ENCODE measurements at places on chromosomes 16 and 17.

GRCh38 chr17:38797158-38797490, 2.2 kb downstream of the PIP4K2B start:
- no peak for DNase-seq

DNA sequence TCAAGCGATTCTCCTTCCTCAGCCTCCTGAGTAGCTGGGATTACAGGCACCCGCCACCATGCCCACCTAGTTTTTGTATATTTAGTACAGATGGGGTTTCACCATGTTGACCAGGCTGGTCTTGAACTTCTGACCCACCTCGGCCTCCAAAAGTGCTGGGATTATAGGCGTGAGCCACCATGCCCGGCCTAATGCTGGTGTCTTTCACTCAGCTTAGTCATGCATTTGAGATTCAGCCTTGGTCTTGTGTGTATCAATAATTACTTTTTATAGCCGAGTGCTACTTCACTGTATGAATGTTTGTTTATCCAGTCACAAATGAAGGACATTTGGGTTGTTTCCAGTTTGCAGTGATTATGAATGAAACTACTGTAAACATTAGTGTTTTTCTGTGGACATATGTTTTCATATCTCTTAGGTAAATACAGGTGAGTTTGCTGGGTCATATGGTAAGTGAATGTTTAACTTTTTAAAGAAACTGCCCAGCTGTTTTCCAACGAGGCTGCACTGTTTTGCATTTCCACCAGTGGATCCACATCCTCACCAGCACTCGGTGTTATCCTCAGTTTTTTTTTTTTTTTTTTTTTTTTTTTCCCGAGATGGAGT, 11.0 kb upstream of the PLCG2 start:
- DNase-seq: no peak

DNA sequence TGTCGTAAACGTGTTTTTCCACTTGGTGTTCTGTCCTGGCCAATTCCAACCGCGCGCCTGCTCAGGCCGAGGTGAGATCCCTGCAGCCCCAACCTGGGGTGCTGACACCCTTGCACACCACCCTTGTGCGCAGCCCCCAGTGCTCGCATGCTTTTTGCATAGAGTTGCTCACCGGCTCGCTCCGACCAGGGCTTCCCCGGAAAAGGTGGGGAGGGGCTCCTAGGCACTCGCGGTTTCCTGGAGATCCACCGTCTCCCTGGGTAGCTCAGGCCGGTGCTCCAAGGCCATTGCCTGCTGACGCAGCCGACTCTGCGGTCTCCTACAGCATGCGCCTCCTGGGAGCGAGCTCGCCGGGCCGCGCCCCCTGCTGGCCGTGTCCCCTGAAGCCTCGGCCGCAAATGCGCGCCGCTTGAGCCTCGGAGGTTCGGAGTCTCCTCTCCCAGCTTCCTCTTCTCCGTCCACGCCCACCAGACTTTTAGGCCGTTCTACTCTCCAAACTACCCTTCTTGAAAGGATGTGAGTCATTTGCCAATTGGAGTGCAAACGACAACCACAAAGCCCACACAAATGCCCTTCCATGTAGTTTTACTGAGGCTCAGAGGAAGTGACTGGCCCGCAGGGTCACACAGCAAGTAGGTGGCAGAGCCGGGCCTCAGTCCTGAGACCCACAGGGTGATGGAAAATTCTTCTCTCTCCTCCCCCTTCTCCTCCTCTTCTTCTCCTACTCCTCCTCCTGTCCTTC, 7.2 kb upstream of the PDP2 start:
- peak; percentile 87 for DNase-seq

GRCh38 chr16:15810411-15810810, 46.4 kb downstream of the MYH11 start:
- no peak for DNase-seq

DNA sequence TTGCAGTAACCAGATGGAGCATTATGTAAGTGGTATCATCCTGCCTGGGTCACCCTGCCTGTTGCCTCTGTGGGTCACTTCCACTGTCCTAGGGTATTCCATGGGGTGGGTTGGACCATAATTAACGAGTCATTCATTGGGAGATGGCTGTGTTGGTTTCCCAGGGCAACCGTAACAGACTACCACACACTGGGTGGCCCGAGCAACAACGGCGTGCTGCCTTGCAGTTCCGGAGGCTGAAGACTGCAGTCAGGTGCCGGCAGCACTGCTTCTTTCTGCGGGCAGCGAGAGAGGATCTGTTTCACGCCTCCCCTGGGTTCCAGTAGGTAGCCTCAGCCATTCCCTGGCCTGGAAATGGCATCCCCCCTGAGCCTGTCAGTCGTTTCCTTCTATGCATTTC, 28.9 kb upstream of the CMIP start:
- DNase-seq: no peak

- no peak for DNase-seq
These were observed 29.9 kb downstream of the MAP3K3 start for GRCh38 chr17:63652106-63652505.

GRCh38 chr16:89164436-89164835, 7.1 kb upstream of the CDH15 start:
- no peak for DNase-seq

GRCh38 chr17:81909231-81909630, 2.0 kb downstream of the PCYT2 start:
- no peak for DNase-seq

GRCh38 chr17:57562184-57562698, 182.9 kb downstream of the CCDC182 start:
- DNase-seq: peak; percentile 98

- DNase-seq: no peak
These were observed 48.4 kb downstream of the PDPK1 start for GRCh38 chr16:2586241-2586640.

- no peak for DNase-seq
These were observed 106.4 kb downstream of the CA4 start for GRCh38 chr17:60256174-60256573.

- DNase-seq: peak; percentile 96
These were observed 12.8 kb downstream of the DNAH9 start for GRCh38 chr17:11610999-11611566.

GRCh38 chr17:561116-561515, 153.5 kb downstream of the VPS53 start:
- DNase-seq: no peak

DNA sequence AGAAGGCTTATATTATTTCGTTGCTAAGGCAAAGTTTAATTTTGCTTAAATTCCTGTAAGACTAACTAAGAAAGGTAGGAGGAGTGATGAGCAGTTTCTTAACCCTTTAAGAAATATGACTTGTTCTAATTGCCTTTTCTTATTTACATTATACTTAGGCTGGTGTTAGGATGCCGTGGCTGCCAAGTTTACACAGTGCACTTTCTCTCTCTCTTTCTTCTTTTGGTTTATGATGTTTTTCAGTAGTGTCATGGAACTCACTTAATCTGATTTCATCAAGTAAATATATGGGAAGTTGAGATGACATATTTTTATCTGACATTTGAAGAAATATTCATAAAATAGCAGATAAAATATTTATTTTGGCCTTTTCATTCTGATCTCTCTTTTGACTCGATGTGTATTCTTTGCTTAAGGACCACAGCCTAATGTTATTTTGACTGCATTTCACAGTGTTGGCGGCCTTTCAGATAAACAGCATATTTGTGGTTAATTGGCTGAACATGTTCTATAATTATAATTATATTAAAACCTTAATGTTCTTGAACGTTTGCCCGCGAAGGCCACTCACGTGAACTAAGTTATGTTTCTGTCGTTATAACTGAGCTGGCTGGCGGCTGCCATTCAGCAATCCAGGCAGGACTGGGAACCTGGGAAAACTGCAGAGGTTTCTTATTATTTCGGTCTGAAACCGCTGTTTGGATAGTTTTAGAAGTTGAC, 191.6 kb downstream of the WWOX start:
- DNase-seq: no peak

DNA sequence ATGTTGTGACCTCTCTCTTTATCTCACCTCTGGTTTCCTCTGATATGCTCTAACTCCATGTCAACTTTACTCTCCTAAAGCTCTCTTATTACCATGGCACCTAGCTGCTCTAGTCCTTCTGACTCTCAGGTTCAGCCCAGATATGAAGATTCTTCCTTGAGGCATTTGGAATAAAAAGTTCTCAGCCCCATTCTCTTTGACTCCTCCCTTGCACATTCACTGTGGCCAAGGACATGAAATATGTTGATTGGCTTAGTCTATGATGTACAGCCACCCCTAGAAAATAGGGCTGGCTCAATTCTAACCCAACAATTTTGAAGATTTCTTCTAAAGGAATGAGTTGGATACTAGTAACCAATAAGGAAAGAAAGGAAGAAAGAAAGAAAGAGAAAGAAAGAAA, 20.8 kb upstream of the GAS7 start:
- DNase-seq: no peak

DNA sequence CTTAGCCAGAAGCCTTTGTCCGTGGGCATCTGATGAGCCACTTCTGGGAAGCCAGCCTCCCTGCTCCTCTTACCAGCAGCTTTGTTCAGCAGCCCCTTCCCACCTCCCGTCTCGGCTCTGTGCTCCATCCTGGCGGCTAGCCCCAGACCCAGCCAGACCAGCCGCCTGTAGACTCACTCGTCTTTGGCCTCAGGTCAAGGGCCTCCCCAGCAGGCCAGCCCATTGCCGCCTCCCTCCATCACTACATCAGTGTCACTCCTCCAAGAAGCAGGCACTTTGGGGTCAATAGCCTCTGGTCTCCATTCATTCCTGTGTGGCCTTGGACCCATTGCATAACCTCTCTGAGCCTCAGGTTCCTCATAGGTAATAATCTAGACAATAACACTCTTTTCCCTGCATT, 20.9 kb upstream of the CRHR1 start:
- DNase-seq: no peak

GRCh38 chr16:76956394-76956793, 234.6 kb upstream of the MON1B start:
- DNase-seq: no peak

- peak; percentile 75 for DNase-seq
These were observed 17.8 kb downstream of the RGS9 start for GRCh38 chr17:65154770-65155589.

Data from NCI-H82 (cell line).